ENCODE measurements at places on chromosomes 7 and 10. TPM values are rescaled to one million over a fixed set of nuclear protein-coding genes. Genes with fewer than 3 reads are reported as not detected.
A peak's percentile ranks its signal among the peaks of the same experiment; 100 is the strongest.

- no peak for DNase-seq
- H3K27me3 ChIP-seq, result no peaks in the 10 kb centered on the region
- no peaks in the 10 kb centered on the region for H3K4me1 ChIP-seq
- no peak overlapping the region for H3K27ac ChIP-seq
- no peak overlapping the region for H3K4me3 ChIP-seq
Measured at GRCh38 chr7:105050493-105050892, 36.5 kb downstream of the KMT2E start.

DNA sequence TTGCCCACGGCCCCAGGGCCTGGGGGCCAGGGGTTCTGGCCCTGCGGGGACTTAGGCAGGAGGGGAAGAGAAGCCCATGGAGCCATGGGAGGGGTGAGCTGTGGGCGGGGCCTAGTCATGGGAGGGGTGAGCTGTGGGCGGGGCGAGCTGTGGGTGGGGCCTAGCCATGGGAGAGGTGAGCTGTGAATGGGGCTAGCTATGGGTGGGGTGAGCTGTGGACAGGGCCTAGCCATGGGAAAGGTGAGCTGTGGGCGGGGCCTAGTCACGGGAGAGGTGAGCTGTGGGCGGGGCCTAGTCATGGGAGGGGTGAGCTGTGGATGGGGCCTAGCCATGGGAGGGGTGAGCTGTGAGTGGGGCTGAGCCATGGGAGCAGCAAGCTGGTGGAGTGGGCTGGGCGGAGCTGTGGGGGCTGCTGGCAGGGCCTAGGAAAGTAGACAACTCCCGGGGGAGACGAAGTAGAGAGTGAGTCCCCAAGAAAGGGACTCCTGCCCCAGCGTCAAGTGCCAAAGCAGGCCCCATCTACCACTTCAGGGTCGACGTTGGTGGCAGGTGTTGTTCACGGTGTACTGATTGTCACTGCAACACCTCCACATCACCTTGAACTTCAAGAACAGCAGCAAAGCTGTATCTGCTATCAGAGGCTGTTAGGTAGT, 19.2 kb upstream of the TTYH3 start:
- H3K27ac ChIP-seq, result no peak overlapping the region
- no peaks in the 10 kb centered on the region for H3K27me3 ChIP-seq
- no peak overlapping the region for H3K4me3 ChIP-seq
- H3K36me3 ChIP-seq, result no peaks in the 10 kb centered on the region

DNA sequence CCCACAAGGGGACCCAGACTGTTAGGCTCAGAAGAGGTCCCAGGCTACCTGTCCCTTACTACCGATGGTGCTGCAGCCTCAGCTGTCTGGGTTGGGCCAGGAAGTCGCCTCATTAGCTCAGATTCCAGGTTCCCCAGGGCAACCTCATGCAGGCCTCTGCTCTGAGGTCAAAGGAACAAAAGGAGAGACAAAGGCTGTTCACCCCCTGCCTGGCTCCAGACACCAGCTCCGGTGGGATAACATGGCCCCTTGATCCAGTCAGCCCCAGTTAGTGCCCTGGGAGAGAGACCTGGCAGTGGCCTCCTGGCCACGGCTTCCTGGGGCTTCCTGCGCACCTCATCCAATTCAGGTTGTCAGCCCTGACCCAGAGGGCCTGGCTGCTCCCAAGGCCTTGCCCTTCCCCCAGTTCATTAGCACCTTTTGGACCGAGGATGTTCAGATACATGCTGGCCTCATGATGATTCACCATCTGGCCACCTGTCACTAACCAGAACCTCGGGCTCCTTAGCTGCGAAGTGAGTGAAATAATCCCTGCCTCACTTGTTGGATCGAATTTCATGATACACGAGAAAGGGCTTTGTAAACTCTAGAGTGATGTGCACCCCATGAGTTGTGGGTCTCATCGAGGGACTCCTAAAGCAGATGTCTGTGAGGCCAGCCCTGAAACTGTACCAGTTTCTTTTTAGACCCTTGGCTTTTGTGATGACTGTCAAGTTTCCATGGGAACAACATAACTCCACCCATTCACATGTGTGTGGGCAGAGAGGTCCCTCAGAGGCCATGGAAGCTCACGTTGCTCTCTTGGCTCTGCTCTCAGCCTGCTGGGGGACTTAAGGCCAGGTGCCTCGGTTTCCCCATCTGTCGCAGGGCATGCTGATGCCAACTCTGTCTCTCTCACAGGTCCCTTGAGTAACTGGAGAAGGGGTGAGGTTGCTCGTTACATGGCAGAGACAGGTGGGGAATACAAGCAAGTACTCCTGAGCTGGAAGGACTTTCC, 79.5 kb upstream of the PCBD1 start:
- no peaks in the 10 kb centered on the region for H3K36me3 ChIP-seq
- no peak overlapping the region for H3K27ac ChIP-seq
- DNase-seq, result no peak

DNA sequence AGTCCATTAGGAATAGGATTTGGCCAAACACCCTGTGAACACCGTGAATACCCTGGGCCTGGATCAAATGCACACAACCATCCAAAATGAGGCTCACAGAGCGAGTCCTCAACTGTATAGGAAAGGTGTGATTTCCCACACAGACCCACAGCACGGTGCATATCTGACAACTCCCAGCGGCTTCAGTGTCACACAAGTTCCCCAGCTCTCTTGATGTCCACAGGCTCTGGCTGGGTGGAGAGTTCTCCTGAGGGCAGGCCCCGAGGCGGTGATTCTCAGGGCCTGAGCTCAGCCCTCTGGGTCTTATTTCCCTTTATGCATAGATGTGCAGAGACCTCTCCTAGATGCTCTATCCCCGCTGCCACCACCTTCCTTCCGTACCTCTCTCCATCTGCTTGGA, 64.1 kb downstream of the SH3PXD2A start:
- no peaks in the 10 kb centered on the region for H3K36me3 ChIP-seq
- no peaks in the 10 kb centered on the region for H3K27me3 ChIP-seq
- DNase-seq, result no peak
- H3K4me1 ChIP-seq, result peaks cover 6% of the 10 kb centered on the region
- no peak overlapping the region for H3K27ac ChIP-seq

- H3K4me1 ChIP-seq, result no peaks in the 10 kb centered on the region
- no peak overlapping the region for H3K4me3 ChIP-seq
- peak; percentile 25 for DNase-seq
- H3K27ac ChIP-seq, result no peak overlapping the region
Measured at GRCh38 chr10:99560277-99561126, 27.8 kb downstream of the NKX2-3 start.

The PNLIP gene
- polyA plus RNA-seq, result not detected

The HMX3 gene
- polyA plus RNA-seq, result not detected

The MEOX2 gene
- polyA plus RNA-seq, result not detected

The TUBB8 gene
- not detected for polyA plus RNA-seq

The HOXA2 gene
- not detected for polyA plus RNA-seq

The LIPM gene
- polyA plus RNA-seq, result not detected

The NKX1-2 gene
- polyA plus RNA-seq, result not detected

The CLCN1 gene
- polyA plus RNA-seq, result 0.76 TPM

The SLC39A12 gene
- not detected for polyA plus RNA-seq

Data from CD14-positive monocyte (primary cell).